ENCODE measurements at places on chromosomes 1 and 21.

- DNase-seq, result peak; percentile 81
These were observed at the start of gene ADORA1 for GRCh38 chr1:203127666-203128430. Gene ADORA1, plus strand, starts transcription at chr1:203127726. Its CDS starts 1,116 bp downstream, at chr1:203128842.

DNA sequence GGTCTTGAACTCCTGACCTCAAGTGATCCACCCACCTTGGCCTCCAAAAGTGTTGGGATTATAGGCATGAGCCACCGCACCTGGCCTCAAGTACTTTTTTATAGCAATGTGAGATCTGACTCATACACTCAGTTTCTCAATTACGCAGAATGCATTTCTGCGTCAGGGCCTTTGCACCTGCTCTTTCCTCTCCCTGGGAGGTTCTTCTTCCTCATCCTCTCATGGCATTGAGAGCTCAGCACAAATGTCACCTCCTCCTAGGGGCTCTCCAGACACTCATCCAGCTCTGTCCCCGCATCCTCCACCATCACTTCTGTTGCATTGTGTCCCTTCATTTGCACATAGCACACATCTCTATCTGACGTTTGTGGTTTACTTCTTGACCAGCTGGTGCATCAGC lies 418.8 kb downstream of the PTPRU start:
- no peak for DNase-seq

GRCh38 chr1:245225322-245226202 lies 70.8 kb downstream of the KIF26B start:
- DNase-seq, result no peak

GRCh38 chr1:60662486-60663044 lies 419.8 kb upstream of the NFIA start:
- DNase-seq, result no peak

GRCh38 chr1:59061876-59062275 lies 235.0 kb upstream of the FGGY start:
- peak; percentile 75 for DNase-seq

- no peak for DNase-seq
These were observed 51.0 kb downstream of the LAMC2 start for GRCh38 chr1:183237046-183237445.

- DNase-seq, result peak; percentile 78
These were observed 888 bp upstream of the COL18A1 start for GRCh38 chr21:45403825-45404729.

GRCh38 chr1:235307158-235308124 lies 20.5 kb downstream of the ARID4B start:
- DNase-seq, result no peak

DNA sequence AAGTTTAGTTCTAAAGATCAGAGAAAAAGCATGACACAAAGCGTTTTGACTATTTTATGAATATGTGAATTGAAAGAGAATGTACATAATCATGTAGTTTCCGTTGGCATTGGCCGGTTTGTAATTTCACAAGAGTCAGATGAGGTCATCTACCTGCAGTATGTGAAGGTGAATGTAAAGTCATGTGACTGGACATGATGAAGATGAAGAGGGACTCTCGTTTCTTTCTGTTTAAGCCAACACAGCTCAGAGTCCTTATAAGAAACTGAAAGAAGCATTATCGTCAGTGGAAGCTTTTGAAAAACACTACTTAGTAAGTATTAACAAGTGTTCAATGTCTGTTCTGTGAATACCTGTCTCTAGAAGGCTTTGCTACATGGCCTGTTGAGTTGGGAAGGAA lies 30.9 kb upstream of the PWP2 start:
- DNase-seq, result no peak

GRCh38 chr1:206705191-206705590 lies 20.5 kb downstream of the MAPKAPK2 start:
- peak; percentile 44 for DNase-seq

GRCh38 chr1:201739492-201740085 lies 89.4 kb upstream of the IPO9 start:
- peak; percentile 82 for DNase-seq

- no peak for DNase-seq
These were observed 91.3 kb downstream of the RIPK4 start for GRCh38 chr21:41675574-41675973.

GRCh38 chr21:33950431-33951079 lies 35.0 kb upstream of the ATP5PO start:
- no peak for DNase-seq

- DNase-seq, result no peak
These were observed 10.6 kb downstream of the APCS start for GRCh38 chr1:159598196-159598595.

DNA sequence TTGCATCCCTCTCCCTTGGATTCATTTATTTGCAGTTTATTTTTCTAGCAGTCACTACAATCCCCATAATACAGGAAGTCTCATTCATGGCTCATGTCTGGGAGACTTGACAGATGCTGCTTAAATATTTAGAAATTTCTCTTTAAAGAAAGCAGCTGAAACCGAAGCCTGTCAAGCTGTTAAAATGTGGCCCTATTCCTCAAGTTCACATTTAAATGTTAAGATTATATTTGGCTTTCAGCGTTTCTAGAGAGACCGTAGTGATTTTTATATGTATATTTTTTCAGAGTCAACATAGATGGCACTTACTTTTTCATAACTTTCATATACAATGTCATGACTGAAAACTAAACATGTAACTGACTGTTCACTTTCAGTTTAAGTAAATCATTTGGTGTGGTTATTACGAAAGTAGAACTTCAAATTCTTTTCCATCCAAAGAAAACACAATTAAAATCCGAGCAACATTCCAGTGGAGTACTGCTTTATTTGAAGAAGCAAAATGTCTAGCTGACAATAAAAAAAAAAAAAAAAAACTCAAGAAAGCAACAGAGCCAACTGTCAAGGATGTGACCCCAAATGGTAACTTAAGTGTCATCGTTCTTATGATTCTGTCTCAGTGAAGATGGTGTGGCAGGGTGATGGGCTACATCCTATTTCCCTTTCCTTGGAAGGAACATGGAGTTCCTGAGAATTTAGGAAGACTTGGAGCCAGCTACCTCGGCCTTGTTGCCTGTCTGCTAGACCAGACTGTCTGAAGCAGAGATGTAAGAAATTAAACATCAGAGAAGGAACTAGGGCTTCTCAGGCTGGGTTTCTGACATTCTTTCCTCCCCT lies 37.8 kb downstream of the MIS18A start:
- no peak for DNase-seq

GRCh38 chr1:201955009-201955728 lies at the start of gene TIMM17A:
Gene TIMM17A, plus strand, starts transcription at chr1:201955503. Its CDS starts 24 bp downstream, at chr1:201955527.
- DNase-seq, result peak; percentile 98

GRCh38 chr1:228068359-228068758 lies 14.1 kb upstream of the ARF1 start:
- DNase-seq, result no peak

GRCh38 chr1:31183927-31184554 lies 55.6 kb downstream of the NKAIN1 start:
- no peak for DNase-seq

- no peak for DNase-seq
These were observed 20.2 kb upstream of the SLFNL1 start for GRCh38 chr1:41041614-41042270.

GRCh38 chr1:181778640-181779260 lies 282.8 kb downstream of the ZNF648 start:
- DNase-seq, result no peak

DNA sequence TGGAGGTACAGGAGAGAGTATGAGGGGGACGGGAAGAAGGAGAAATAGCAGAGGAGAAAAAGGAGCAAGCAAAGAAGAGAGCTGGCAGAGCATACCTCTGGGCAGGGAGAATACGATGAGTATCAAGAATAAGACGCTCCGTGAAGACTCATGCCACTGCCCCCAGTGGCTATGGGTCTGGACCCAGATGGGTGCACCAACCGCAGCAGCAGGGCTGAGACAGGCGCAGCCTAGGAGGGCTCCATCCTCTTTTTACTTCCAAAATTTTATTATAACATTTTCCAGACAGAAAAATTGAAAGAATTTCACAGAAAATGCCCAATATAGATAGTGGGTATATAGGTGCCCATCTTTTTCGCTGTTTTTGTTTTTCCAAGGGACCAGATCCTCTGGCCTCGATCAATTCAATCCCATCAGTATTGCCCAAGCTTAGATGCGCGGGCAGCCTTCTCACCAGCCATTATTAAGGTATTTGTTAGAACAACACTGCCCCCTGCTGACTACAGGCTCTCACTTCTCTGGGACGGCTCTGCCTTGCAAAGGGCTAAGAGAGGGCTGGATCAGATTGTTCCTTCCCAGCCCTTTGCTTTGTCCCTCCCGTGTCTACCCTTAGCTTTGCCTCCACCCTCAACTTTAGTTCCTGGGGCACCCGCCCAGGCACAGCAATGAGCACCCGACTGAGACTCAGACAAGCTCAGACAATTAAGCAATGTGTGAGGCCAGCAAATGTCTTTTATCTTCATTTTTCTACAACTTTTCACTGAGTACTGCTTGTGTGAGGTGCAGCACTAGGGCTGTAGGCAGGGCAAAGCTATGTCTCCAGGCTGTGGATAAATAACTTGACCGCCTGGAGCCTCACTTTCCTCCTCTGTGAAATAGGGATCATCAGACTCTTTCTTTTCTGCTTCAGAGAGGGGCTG lies 17.5 kb upstream of the CAMK1G start:
- DNase-seq, result peak; percentile 80

- no peak for DNase-seq
These were observed 95.1 kb upstream of the C1orf21 start for GRCh38 chr1:184291701-184292100.

DNA sequence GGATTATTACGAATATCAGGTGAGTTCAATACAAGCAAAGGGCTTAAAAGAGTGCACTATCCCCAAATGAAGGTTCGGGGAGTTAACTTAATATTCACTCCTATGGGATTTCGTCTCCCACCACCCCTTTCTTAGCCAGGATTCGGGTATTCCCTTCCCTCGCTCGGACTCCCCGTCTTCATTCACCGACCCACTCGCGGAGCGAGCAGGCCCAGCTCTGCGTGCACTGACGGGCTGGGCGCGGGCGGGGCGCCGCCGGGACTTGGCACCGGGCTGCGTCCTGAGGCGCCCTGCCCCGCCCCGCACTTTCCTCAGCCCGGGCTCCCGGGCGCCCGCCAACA lies 7.7 kb upstream of the MPZL1 start:
- peak; percentile 93 for DNase-seq

GRCh38 chr1:18891426-18891780 lies 11.0 kb downstream of the ALDH4A1 start:
- no peak for DNase-seq

DNA sequence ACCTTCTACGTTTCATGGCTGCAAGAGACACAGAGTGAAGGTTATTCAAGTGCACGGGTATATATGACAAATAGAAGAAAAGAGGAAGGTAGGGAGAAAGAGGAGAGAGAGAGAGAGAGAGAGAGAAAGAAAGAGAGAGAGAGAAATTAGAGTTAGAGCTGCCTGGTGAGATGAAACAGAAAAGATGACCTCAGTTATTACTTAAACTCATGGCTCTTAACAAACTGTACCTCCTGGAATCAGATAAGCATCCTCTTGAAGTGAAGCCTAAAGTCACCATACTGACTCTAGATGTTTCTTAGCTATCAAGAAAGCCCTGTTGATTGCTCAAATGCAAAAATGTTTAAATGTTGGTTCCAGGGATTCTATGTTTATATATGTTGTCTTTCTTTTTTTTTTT lies 597.7 kb upstream of the ZP4 start:
- DNase-seq, result no peak

- DNase-seq, result no peak
These were observed 6.3 kb downstream of the CD2 start for GRCh38 chr1:116760487-116760886.

DNA sequence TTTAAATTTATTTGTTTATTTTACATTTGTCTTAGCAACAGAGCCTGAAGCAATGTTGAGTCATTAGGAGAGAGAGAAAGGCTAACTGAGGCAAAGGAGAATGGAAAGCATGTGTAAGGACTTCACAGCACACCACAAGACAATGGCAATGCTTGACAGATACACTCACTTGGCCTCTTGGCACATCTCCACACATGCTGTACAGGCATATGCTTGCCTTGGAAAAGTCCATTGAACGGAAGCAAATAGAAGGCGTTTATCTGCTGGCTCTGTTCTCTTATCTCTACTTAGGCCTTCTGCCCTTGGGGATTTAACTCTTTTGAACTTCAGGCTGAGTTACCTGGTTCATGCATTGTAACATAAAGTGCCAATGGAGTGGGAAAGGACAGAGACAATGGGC lies 262.2 kb upstream of the POU3F1 start:
- no peak for DNase-seq

GRCh38 chr1:192266645-192267044 lies 50.1 kb upstream of the RGS21 start:
- DNase-seq, result no peak

DNA sequence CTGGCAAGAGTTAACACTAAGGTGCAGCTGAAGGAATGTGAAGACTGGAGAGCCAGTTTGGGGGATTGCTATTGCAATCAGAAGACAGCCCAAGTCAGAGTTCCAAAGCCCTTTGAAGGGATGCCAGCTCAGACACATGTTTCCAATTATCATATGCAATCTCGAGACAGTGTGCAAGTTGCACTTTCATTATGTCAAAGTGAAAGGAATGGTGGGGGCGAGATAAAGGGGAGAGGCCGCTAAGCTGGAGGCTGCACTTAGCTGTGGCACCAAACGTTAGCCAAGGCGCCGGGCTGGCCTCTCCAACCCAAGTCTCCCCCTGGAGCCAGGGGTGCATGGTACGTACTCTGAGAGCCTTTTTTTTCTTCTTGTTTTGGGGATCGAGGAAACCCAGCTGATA lies 58.0 kb downstream of the NGF start:
- peak; percentile 54 for DNase-seq

DNA sequence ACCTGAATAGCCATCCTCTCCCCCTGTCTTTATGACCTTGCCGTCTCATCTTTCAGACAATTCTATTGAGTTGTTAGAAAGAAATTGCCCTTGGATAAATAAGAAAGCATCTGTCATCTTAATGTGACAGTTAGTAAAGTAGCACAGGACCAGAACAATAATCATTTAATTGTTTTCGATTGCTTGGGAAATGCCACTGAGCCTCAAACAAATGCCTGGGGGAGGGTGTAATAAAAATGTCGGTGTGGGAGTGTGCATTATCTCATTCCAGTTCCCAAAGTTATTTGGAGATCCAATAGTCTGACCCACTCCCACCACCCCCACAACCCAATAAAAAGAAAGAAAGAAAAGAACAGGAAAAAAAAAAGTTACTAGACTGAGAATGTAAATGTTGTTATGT lies 509.3 kb upstream of the LRRC7 start:
- no peak for DNase-seq

GRCh38 chr21:46424621-46425020 lies 34.1 kb upstream of the DIP2A start:
- peak; percentile 37 for DNase-seq

GRCh38 chr1:179745743-179746142 lies 2.7 kb downstream of the FAM163A start:
- no peak for DNase-seq

DNA sequence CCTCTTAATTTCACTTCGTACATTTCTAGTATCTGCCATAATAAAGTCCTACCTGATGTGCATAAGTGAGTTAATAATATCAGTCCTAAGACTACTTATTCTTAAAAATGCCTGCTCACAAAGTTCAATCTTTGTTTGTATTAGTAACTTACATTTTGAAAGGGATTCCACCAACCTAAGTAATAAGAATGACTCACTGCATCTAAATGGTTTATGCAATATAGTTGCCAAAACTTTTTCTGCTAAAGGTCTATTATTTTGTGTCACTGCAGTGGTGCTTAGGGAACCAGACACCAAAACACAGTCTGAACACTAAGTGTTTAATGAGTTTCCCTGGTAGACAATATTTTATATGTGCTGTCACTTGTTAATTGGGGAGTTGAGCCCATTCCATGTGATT lies 1.8 kb downstream of the ZNF669 start:
- DNase-seq, result no peak

GRCh38 chr1:11078631-11079030 lies 18.8 kb upstream of the SRM start:
- DNase-seq, result no peak

GRCh38 chr1:203926025-203926540 lies 64.7 kb downstream of the SNRPE start:
- no peak for DNase-seq

GRCh38 chr1:225631021-225631663 lies 21.8 kb downstream of the ENAH start:
- no peak for DNase-seq
